Astrocyte (in vitro differentiated cells and primary cell): ENCODE measurements at places on chromosomes 2 and 18. TPM values are rescaled to one million over a fixed set of nuclear protein-coding genes. Genes with fewer than 3 reads are reported as not detected.
A peak's percentile ranks its signal among the peaks of the same experiment; 100 is the strongest.

Gene LGALSL
- total RNA-seq = 12.4 and 14.0 TPM in 2 replicates

Gene G6PC2
- not detected in 2 replicates for total RNA-seq

Gene NOP58
- 61.7 and 64.1 TPM in 2 replicates for total RNA-seq

Gene TMEM247
- not detected in 2 replicates for total RNA-seq

Gene TP53I3
- 83.6 and 93.2 TPM in 2 replicates for total RNA-seq

Gene AQP12A
- total RNA-seq = not detected in 2 replicates

Gene INPP5D
- 8.9 and 14.7 TPM in 2 replicates for total RNA-seq

Gene KCTD1
- 27.0 and 31.8 TPM in 2 replicates for total RNA-seq

Gene MTLN
- total RNA-seq = 20.3 and 22.2 TPM in 2 replicates

Gene CIB4
- total RNA-seq = not detected in 2 replicates

Gene GPR35
- 0.72 and 0.82 TPM in 2 replicates for total RNA-seq

Gene NLRC4
- not detected in 2 replicates for total RNA-seq

Gene ZNF512
- total RNA-seq = 27.5 and 32.5 TPM in 2 replicates

Gene SULT1C4
- total RNA-seq = 1.1 and 1.8 TPM in 2 replicates

Gene NT5DC4
- not detected in 2 replicates for total RNA-seq

Gene PPIL3
- total RNA-seq = 34.6 and 34.8 TPM in 2 replicates

Gene GGCX
- 79.0 and 94.6 TPM in 2 replicates for total RNA-seq

Gene SLC11A1
- not detected in 2 replicates for total RNA-seq

DNA sequence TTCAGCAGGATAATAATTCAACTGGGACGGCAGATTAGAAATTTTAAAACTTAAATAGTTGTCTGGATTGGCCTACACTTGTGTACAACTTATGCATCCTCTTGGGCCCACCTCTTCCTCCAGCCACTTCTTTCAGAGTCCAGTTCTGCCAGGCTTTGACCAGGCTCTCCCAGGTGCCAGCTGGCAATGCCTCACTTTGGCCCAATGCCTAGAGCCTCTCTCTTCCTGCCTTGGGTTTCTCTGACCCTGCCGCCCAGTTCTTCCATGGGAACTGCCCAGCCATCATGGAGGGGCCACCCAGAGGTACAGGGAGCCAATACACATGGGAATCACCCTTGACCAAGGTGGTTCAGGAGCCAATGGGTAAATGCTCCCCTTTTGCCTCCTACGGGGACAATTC is 135.5 kb downstream of the IRS1 start:
- H3K4me1 ChIP-seq = peaks cover 22% of the 10 kb centered on the region
- no peak for DNase-seq
- no peak overlapping the region for H3K4me3 ChIP-seq
- no peak overlapping the region for H3K27ac ChIP-seq

GRCh38 chr2:150028322-150028721 is 440.7 kb upstream of the MMADHC start:
- peak; percentile 42 for DNase-seq
- no peaks in the 10 kb centered on the region for H3K36me3 ChIP-seq
- H3K27me3 ChIP-seq = no peaks in the 10 kb centered on the region
- H3K4me3 ChIP-seq = no peak overlapping the region

DNA sequence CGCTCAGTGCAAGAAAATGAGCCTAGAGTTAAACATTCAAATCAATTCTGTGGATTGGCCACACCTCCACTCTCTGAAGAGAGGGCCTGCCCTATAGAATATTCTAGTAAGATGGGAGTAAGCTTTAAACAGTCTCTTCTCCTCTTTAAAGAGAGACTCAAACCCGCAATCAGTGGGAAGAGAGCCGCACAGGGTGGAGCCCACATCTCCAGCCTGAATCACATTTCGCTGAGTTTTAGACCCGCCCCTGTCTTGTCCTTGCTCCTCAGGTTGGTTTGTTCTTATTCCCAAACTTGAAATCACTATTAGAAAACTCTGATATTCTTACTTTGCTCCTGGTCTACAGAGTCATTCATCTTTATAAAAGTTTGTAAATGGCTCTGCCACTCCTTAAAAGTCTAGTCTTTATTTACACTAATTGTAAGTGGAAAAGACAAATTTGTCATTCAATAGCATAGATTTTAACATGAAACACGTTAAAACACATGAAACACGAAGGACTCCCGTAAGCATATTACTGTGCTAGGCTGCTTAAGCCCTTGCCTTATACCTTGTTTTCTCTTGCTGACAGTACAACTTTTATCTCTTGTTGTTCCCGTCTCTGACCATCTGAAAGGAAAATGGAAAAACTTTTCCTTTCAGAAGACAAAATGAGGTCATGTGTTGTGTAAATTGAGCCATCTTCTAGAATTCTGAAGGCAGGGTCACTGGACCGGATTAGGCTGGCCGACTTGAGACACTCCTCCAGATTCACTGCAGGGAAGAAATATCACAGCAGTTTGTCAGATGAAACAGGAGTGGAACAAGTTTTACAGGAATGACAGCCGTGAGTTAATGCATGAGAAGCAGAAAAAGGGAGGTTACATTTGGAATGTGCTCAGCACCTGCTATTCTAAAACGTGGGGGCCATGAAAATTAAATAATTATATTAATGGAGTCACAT is 5.6 kb downstream of the DSC1 start:
- H3K4me1 ChIP-seq = peaks cover 3% of the 10 kb centered on the region
- H3K27ac ChIP-seq = no peak overlapping the region
- no peaks in the 10 kb centered on the region for H3K27me3 ChIP-seq
- DNase-seq = no peak

DNA sequence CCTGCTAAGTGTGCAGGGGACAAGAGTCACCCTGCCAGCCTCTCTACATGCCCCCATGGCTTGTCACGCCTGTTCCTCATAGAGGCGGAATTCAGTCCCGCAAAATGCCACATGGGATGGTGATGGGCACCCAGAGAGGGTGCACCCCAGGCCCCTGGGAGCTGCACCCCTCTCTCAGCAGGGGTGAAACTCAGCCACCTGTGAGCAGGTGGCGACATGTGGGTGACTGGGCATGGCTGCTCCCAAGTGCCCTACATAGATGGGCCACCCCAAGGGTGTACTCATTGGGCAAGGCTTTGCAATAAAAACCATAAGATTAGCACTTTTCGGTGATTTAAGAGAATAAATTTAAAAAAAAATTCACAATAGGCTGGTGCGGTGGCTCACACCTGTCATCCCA is 6.3 kb downstream of the HS6ST1 start:
- no peak overlapping the region for H3K27ac ChIP-seq
- no peaks in the 10 kb centered on the region for H3K36me3 ChIP-seq
- H3K27me3 ChIP-seq = no peaks in the 10 kb centered on the region
- H3K4me3 ChIP-seq = no peak overlapping the region
- DNase-seq = no peak
- H3K4me1 ChIP-seq = peaks cover 15% of the 10 kb centered on the region

DNA sequence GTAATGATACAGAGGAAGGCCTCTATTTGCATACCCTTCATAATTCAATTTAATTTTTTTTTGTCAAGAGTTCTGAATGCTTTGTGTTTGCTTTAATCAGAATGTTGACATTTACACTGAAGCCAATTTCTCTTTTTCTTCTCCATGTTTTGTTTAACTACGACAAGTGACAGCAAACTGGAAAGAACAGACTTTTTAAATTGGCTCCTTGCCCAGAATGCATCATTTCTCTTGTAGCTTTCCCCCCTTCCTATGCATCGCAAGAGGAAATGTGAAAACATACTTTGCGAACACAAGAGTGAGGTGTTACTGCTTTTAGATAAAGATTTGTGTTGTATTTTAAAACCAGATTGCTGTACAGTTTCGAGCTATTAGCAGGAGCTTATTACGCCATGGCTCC is 955.2 kb upstream of the CELF4 start:
- no peak overlapping the region for H3K27ac ChIP-seq
- no peaks in the 10 kb centered on the region for H3K4me1 ChIP-seq
- no peak overlapping the region for H3K4me3 ChIP-seq
- no peak for DNase-seq
- H3K27me3 ChIP-seq = no peaks in the 10 kb centered on the region
- H3K36me3 ChIP-seq = no peaks in the 10 kb centered on the region

GRCh38 chr2:48415836-48416515 is 114.0 kb upstream of the STON1 start:
- H3K36me3 ChIP-seq = no peaks in the 10 kb centered on the region
- H3K4me3 ChIP-seq = no peak overlapping the region
- H3K27ac ChIP-seq = no peak overlapping the region
- no peaks in the 10 kb centered on the region for H3K27me3 ChIP-seq

DNA sequence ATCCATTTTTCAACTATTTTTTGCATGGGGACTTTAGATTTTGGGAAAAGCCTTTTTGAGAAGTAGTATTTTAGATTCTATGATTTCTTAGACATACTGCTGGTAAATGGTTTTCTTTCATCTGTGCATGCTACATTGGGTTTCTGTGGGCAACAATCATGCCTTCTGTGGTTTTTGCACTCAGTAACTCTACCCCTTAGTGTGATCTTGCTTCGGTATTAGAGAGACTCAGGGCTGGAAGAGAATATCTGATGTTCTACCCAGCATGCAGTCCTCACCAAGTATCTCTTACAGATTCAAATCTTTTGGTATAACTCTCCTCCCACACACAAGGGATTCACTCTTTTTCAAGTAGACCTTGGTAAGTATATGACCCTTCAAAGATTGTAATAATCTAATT is 183.0 kb downstream of the PMAIP1 start:
- H3K36me3 ChIP-seq = no peaks in the 10 kb centered on the region
- no peaks in the 10 kb centered on the region for H3K27me3 ChIP-seq
- H3K4me1 ChIP-seq = no peaks in the 10 kb centered on the region
- H3K4me3 ChIP-seq = no peak overlapping the region
- peak; percentile 14 for DNase-seq

DNA sequence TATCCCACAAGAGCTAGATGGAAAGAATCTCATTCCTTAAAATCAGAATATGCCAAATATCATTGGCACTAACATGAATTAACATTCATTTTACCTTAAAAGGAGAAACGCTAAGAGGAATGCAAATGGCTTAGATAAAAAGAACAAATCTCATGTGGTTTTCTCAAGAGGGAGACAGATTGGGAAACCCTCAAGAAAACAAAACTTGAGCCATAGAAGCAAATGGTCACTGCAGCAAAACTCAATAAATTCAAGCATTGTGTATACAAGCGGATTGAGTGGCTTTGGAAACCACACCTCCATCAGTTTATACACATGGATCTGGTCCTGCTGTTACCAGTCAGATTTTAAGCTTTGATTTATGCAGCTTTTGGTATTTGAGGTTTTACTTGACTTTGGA is 1331.8 kb upstream of the ZEB2 start:
- DNase-seq = peak; percentile 64
- H3K4me1 ChIP-seq = no peaks in the 10 kb centered on the region
- H3K27ac ChIP-seq = no peak overlapping the region
- H3K27me3 ChIP-seq = no peaks in the 10 kb centered on the region
- no peak overlapping the region for H3K4me3 ChIP-seq
- H3K36me3 ChIP-seq = no peaks in the 10 kb centered on the region

DNA sequence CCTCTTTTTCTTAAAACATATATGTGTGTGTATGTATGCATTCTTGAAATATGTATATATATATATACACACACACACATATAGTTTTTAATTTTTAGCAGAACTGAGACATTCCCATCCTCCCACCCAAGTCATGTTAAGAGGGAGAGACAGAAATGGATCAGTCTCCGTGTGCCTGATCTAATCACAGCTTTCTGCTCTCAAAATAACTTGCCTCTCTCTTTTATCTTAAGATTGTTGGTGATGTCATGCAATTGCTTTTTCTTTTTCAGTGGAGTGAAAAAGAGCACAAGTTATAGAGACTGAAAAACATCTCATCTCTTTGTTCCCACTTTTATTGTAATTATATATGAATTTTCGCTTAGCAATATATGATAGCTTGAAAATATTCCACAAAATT is 279.9 kb upstream of the DOK6 start:
- no peaks in the 10 kb centered on the region for H3K36me3 ChIP-seq
- H3K27me3 ChIP-seq = no peaks in the 10 kb centered on the region
- no peak for DNase-seq
- no peaks in the 10 kb centered on the region for H3K4me1 ChIP-seq

- no peak for DNase-seq
- peaks cover 2% of the 10 kb centered on the region for H3K27me3 ChIP-seq
- peaks cover 9% of the 10 kb centered on the region for H3K4me1 ChIP-seq
- no peak overlapping the region for H3K27ac ChIP-seq
- no peaks in the 10 kb centered on the region for H3K36me3 ChIP-seq
Measured at GRCh38 chr18:50093366-50094064, 101.4 kb downstream of the MYO5B start.

GRCh38 chr2:152564754-152565551 is 152.3 kb downstream of the PRPF40A start:
- H3K27ac ChIP-seq = no peak overlapping the region
- H3K4me1 ChIP-seq = peaks cover 19% of the 10 kb centered on the region
- no peak for DNase-seq
- H3K4me3 ChIP-seq = no peak overlapping the region
- H3K27me3 ChIP-seq = no peaks in the 10 kb centered on the region
- H3K36me3 ChIP-seq = peaks cover 3% of the 10 kb centered on the region

- H3K4me3 ChIP-seq = no peak overlapping the region
- H3K36me3 ChIP-seq = no peaks in the 10 kb centered on the region
- no peak for DNase-seq
Measured at GRCh38 chr2:26974352-26974751, 3.9 kb downstream of the MAPRE3 start.

- H3K36me3 ChIP-seq = no peaks in the 10 kb centered on the region
- no peaks in the 10 kb centered on the region for H3K4me1 ChIP-seq
- H3K4me3 ChIP-seq = no peak overlapping the region
- H3K27me3 ChIP-seq = no peaks in the 10 kb centered on the region
- H3K27ac ChIP-seq = no peak overlapping the region
Measured at GRCh38 chr2:102895376-102895775, 133.5 kb downstream of the TMEM182 start.

GRCh38 chr2:72394541-72395070 is 246.9 kb upstream of the CYP26B1 start:
- no peaks in the 10 kb centered on the region for H3K4me1 ChIP-seq
- no peaks in the 10 kb centered on the region for H3K36me3 ChIP-seq
- no peaks in the 10 kb centered on the region for H3K27me3 ChIP-seq
- DNase-seq = no peak

GRCh38 chr2:725468-725867 is 48.3 kb upstream of the TMEM18 start:
- H3K27ac ChIP-seq = no peak overlapping the region
- no peaks in the 10 kb centered on the region for H3K4me1 ChIP-seq
- no peak overlapping the region for H3K4me3 ChIP-seq
- no peaks in the 10 kb centered on the region for H3K27me3 ChIP-seq
- no peaks in the 10 kb centered on the region for H3K36me3 ChIP-seq
- DNase-seq = no peak

- H3K27ac ChIP-seq = no peak overlapping the region
- H3K36me3 ChIP-seq = no peaks in the 10 kb centered on the region
- no peak overlapping the region for H3K4me3 ChIP-seq
- no peak for DNase-seq
- H3K27me3 ChIP-seq = no peaks in the 10 kb centered on the region
Measured at GRCh38 chr2:207902821-207903220, 122.5 kb downstream of the PLEKHM3 start.

GRCh38 chr2:138147796-138148195 is 183.5 kb downstream of the HNMT start:
- no peaks in the 10 kb centered on the region for H3K4me1 ChIP-seq
- H3K27ac ChIP-seq = no peak overlapping the region
- no peak for DNase-seq
- H3K27me3 ChIP-seq = no peaks in the 10 kb centered on the region
- no peaks in the 10 kb centered on the region for H3K36me3 ChIP-seq

- no peaks in the 10 kb centered on the region for H3K36me3 ChIP-seq
- no peaks in the 10 kb centered on the region for H3K4me1 ChIP-seq
Measured at GRCh38 chr2:23036629-23037028, 348.4 kb upstream of the KLHL29 start.

- no peaks in the 10 kb centered on the region for H3K4me1 ChIP-seq
- H3K4me3 ChIP-seq = no peak overlapping the region
- H3K27ac ChIP-seq = no peak overlapping the region
- H3K36me3 ChIP-seq = peaks cover 54% of the 10 kb centered on the region
- no peak for DNase-seq
Measured at GRCh38 chr2:101892377-101892776, 99.4 kb upstream of the IL1R2 start.
